Activated T-cell treated with anti-CD3 and anti-CD28 coated beads, Interleukin-2, amount 50 U/mL, for 72 hours (primary cell): ENCODE measurements at places on chromosomes 13 and 19. TPM values are rescaled to one million over a fixed set of nuclear protein-coding genes. Genes with fewer than 3 reads are reported as not detected.

ZNF433 gene
- 2.3 TPM for total RNA-seq

LRP3 gene
- total RNA-seq, result not detected

ATP4A gene
- total RNA-seq, result not detected

ZNF324 gene
- total RNA-seq, result 8.2 TPM

CDC42EP5 gene
- total RNA-seq, result not detected

ZNF681 gene
- total RNA-seq, result 4.7 TPM

MYPOP gene
- total RNA-seq, result 9.2 TPM

MAMSTR gene
- total RNA-seq, result 0.69 TPM

KIR2DL1 gene
- total RNA-seq, result not detected

GRCh38 chr19:911197-912033 is 1.6 kb downstream of the R3HDM4 start:
- peak overlapping the region; percentile 59 for H3K4me3 ChIP-seq
- DNase-seq, result no peak
- no peaks in the 10 kb centered on the region for H3K27me3 ChIP-seq
- H3K36me3 ChIP-seq, result peaks cover 4% of the 10 kb centered on the region
- H3K4me1 ChIP-seq, result peaks cover 50% of the 10 kb centered on the region
- H3K27ac ChIP-seq, result no peak overlapping the region

GRCh38 chr13:113627136-113627535 is 30.9 kb downstream of the ATP4B start:
- H3K27ac ChIP-seq, result no peak overlapping the region
- no peak for DNase-seq
- H3K27me3 ChIP-seq, result no peaks in the 10 kb centered on the region
- H3K4me3 ChIP-seq, result no peak overlapping the region
- peaks cover 17% of the 10 kb centered on the region for H3K36me3 ChIP-seq

GRCh38 chr19:2922987-2923386 is 21.8 kb downstream of the ZNF77 start:
- H3K27me3 ChIP-seq, result no peaks in the 10 kb centered on the region
- peaks cover 6% of the 10 kb centered on the region for H3K36me3 ChIP-seq
- H3K4me1 ChIP-seq, result no peaks in the 10 kb centered on the region
- no peak overlapping the region for H3K27ac ChIP-seq
- no peak for DNase-seq
- no peak overlapping the region for H3K4me3 ChIP-seq

GRCh38 chr13:105471673-105472072 is 1063.8 kb downstream of the EFNB2 start:
- no peaks in the 10 kb centered on the region for H3K36me3 ChIP-seq
- H3K27me3 ChIP-seq, result no peaks in the 10 kb centered on the region
- no peaks in the 10 kb centered on the region for H3K4me1 ChIP-seq
- DNase-seq, result no peak
- H3K27ac ChIP-seq, result no peak overlapping the region

DNA sequence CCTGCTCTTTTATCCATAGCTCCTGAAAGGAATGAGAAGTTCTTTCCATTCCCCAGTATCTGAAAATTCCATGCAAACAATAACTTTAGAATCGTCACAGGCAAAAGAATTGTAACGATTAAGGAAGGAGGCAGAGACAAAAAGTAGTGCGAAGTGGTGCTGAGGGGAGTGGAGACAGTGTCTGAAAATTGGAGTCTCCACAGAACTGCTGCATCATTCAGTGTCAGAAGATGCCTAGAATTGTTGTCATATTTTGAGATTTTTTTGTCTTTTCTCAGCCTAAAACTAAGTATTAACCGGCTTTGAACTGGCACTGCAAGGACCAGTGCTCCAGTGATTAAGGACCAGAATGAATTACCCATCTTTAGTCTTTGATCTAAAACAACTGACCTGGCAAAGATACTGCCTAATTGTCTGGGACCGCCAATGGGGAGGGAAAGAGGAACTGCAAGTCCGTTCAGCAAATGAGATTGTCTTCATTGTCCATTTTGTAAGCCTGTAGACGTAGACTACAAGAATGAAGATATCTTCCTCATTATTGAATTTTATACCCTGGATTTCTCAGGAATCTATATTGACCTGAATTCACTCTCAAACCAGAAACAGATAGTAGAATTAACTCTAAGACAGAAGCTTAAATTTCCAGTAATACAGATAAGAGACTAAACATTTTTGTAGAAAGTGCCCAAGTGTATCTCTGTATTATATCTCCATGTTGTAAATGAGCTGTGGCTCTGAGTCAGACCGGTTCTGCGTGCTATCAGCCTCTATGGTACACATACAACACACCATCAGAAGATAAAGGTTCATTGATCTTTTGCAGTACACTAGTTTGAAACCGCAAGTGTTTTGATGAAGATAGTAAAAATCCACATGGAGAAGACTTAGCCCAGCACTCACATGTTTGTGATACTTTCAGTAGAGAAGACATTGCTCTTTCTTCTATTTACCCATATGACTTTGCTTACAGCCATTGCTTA is 293.2 kb downstream of the EFNB2 start:
- H3K27me3 ChIP-seq, result no peaks in the 10 kb centered on the region
- H3K36me3 ChIP-seq, result no peaks in the 10 kb centered on the region
- H3K27ac ChIP-seq, result no peak overlapping the region
- no peak for DNase-seq

- no peaks in the 10 kb centered on the region for H3K36me3 ChIP-seq
- DNase-seq, result no peak
- H3K27ac ChIP-seq, result no peak overlapping the region
Measured at GRCh38 chr19:6958791-6959190, 62.4 kb downstream of the MBD3L2B start.
